ENCODE measurements at places on chromosomes 12 and 14.

- no peak for DNase-seq
Measured at GRCh38 chr12:5720381-5721005, 224.6 kb downstream of the ANO2 start.

DNA sequence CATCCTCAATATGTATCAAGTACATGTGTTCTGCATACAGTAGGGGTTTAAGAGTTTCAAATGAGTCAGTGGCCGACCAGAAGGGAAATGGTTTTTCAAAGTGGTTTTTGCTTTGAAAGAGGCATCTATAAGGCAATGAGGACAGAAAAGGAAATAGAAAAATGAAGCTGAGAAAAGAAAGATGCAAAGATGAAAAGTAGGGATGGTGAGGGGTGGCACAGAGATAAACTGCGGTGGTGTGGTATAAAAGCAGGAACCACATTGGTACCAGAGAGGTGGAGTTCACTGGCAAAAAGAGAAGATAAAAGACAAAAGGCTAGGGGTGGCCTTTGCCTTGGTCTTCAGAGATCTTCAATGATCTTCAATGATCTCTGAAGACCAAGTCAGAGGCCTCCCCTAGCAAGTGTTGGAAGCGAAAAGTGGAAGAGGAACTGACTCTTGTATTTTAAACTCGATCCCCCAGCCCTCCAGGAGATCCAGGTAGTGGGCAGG is 144.0 kb upstream of the KRR1 start:
- no peak for DNase-seq

DNA sequence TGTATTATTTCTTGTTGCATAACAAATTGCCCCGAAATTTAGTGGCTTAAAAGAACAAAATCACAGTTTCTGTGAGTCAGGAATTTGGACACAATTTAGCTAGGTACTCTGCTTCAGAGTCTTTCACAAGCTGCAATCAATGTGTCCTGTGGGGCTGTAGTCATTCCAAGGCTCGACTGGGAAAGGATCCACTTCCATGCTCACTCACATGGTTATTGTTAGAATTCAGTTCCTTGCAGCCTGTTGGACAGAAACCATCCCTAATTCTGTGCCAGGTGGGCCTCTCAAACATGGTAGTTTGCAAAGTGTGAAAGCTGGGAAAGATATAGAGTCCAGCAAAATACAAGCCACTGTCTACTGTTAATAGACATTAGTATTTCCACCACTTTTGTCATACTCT is 59.7 kb upstream of the ARID2 start:
- no peak for DNase-seq

- no peak for DNase-seq
Measured at GRCh38 chr12:105995961-105996431, 142.8 kb downstream of the NUAK1 start.

DNA sequence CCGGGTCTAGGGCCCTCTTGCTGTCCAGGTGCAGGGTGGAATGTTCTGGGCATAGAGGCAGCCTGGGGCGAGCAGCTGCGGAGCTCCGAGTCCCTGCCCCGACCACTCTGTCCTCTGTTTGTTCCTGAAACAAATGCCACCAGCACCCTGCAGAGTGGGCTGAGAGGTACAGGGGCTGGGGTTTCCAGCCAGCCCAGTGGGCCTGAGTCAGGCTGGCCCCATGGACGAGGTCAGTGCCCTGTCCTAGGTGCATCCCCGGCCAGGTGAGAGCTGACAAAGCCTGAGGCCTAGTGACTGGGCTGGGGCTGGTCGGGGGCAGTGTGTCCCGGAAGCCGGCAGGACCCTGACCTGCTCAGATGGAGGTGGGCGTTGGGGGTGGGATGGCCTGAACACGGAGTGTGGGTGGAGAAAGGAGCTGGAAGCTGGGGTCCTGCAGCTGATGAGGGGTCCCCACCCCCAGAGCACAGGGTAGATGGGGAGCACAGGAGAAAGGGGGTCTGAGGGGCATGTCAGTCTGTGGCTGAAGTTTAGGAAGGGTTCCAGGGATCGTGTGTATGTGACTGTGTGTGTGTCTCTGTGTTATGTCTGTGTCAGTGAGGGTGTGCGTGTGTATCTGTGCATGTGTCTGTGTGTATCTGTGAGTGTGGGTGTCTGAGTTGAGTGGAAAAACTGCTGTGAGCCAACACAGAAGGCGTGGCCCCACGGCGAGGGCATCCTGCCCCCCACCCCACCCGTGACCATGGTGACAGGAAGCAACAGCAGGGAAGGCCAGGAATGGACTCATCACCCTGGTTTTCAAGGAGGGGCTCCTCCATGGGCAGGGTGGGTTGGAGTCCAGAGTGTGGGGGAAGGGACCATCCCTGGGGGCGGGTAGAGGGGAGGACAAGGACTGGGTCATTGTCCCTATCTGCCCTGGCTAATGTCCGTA is 2.4 kb upstream of the CRIP1 start:
- no peak for DNase-seq
